ENCODE measurements at places on chromosomes 3 and 15.
A peak's percentile ranks its signal among the peaks of the same experiment; 100 is the strongest.

- no peak for DNase-seq
These were observed 18.1 kb upstream of the ALDH1A3 start for GRCh38 chr15:100861511-100861991.

DNA sequence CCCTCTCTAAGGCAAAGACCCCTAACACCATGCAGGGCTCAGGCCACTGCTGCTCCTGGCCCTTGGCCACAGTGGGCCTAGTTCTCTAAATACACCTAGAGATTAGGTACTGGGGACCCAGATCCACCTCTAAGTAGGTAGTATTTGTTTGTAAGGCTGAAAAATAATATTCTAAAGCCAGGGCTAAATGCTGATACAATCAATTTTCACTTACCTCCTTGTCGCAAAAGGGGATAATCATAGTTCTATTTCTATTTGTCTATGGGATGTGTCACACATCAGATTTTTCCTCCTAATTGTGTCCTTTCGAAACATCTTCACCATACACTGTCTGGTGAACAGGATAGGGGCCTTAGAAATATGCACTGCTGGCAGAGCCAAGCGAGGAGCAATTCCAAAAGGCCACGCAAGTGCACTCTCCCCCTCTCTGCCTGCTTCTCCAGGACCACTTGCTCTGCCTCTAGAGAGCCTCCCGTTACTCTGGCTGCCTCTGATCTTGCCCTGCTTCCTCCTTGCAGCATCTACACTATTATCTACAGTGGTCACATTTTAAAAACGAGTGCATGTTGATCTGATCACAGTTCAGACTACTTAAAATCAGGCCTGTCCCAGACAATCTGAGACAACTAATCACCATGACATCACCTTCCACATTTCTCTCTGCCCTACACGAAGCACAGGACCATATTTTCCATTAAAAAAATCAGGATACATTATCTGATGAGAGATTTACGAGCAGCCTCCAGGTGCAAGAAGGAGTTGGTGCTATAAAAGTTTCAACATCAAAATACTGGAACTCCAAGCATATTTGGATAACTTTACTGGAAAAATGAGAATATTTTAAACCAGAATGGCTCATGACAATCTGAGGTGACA, 115.4 kb downstream of the MYLK start:
- no peak for DNase-seq

- no peak for DNase-seq
These were observed 19.3 kb upstream of the NRROS start for GRCh38 chr3:196620161-196620604.

DNA sequence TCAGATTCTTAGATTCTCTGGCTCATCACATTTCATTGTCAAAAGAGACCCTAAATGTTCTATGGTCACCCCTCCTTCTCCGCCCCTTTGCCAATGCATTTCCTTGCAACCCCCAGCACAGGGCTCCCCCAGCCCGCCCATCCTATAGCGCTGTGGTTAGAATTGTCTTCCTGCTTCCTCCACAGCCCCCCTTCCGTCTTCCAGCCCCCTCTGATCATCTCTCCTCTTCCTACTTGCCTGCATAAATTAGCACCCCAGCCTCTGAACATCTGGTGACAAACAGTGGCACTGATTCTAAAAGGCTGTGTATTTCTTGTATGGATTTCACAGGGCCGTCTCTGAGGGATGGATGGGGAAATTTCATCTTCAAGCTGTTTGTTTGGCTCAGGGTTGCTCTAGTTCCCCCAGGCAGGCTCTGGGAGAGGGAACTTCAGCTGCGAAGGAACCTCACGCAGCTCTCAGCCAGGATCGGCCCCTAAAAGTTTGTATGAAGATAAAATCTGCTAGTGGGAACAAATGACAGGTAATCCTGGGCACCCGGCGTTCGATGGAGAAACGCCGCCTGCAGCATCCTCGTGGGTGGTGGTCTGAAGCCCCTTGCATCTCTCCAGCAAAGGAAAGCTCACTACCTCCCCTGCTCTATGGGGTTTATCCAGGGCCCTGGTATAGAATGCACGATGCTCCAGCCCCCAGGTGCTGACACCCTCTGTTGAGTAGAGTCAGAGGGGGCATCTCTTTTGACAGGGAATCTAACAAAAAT, 83.0 kb downstream of the WNT7A start:
- DNase-seq = no peak

DNA sequence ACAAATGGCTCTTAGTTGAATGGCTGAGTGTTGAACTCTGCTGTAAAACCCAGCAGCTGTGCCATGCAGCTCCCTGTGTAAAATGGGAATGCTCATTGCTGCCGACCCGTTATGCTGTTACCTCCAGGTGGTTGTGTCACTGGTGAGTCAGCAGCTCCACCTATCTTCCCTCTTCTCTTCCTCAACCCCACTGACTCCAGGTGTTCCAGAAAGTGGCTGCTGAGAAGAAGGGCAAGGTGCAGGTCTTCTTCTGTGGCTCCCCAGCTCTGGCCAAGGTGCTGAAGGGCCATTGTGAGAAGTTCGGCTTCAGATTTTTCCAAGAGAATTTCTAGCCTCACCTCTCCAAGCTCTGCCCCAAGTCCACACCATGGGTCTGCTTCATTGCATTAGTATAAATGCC, 41.9 kb downstream of the NOX5 start:
- DNase-seq = no peak

DNA sequence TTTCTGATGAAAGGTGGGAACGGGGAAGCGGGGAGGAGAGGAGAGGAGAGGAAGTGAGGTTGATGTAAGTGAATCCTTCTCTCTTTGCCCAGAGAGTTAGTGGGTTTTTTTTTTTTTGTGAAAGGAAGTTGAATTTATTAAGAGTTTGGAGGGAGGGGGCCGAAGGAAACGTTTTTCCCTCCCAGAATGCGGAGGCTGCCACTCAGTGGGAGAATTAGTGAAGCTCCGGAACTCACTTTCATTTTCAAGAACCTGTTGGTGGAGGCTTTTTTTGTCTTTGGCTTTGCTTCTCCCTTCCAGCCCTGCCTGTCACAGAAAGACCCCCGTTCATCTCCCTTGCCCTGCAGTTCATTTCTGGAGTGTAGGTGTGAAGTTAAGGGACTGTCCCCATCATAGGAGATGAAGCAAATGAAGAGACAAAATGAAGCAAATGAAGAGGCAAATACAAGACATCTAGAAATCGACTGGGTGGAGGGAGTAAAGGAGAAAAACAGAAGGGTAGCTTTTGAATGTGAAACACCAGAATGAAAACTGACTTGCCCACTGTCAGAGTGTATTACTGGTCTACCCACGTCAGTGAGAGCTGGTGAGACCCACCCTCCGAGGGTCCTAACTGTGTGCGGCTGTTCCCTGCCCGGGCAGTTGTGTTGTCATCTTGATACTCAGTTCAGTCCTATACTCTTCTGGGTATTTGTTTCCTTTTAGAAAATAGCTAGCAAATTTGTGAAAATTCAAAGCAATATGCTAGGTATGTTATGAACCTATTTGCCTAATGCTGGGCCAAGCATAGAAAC, 91.5 kb downstream of the ITPR1 start:
- peak; percentile 18 for DNase-seq

DNA sequence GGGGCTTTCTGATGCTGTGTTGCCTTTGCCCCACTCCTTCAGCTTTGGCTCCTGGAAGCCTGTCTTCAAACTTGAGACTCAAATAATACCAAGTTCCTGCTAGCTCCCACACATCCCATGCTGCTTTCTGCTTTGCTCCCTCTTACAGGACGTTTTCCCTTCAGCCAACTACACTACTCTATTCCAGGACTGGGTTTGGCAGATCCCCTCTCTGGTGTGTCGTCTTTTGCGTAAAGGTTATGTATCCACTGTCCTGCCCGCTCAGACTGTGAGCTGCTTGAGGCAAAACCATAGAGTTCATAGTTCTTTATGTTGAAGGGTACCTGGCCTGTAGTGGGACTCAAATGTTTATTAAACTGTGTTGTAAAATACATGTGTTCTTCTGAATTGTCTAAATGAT, 25.4 kb downstream of the PPP2R3A start:
- no peak for DNase-seq

All from GM19239 (cell line).